ENCODE measurements at places on chromosomes 6 and 20.

GRCh38 chr6:168345266-168345665 is 25.7 kb upstream of the DACT2 start:
- DNase-seq: no peak

DNA sequence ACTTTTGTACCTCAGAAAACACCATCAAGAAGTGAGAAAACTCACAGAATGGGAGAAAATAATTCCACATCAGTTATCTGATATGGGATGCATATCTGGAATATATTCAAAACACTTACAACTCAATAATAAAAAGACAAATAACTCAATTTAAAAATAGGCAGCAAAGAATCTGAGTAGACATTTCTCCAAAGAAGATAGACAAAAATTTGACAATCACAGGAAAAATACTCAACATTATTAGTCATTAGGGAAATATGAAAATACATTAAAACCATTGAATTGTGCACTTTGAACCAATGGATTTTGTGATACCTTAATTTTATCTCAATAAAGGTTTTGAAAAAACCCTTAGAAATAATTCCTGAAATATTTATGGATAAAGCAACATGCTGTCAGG is 36.9 kb upstream of the STMND1 start:
- DNase-seq: no peak

- peak; percentile 84 for DNase-seq
Measured at GRCh38 chr20:44780226-44780625, 30.1 kb downstream of the RIMS4 start.

- DNase-seq: no peak
Measured at GRCh38 chr6:152893187-152893586, 89.7 kb downstream of the FBXO5 start.

- no peak for DNase-seq
Measured at GRCh38 chr6:157358287-157358686, 22.7 kb upstream of the ZDHHC14 start.

DNA sequence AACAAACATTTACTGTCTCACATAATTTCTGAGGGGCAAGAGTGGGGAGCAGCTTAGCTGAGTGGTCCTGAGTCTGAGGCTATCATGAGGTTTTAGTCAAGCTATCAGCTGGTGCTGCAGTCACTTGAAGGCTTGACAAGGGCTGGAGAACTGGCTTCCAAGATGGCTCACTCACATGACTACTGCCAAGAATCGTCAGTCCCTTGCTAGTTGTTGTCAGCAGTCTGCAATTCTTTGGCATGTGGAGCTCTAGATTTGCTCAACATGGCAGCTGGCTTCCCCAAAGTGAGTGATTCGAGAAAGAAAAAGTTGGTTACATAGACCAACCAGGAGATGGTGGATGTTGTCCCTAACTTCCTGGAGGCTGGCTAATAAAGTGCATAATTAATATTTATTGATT is 2.8 kb upstream of the LRRC1 start:
- DNase-seq: no peak

DNA sequence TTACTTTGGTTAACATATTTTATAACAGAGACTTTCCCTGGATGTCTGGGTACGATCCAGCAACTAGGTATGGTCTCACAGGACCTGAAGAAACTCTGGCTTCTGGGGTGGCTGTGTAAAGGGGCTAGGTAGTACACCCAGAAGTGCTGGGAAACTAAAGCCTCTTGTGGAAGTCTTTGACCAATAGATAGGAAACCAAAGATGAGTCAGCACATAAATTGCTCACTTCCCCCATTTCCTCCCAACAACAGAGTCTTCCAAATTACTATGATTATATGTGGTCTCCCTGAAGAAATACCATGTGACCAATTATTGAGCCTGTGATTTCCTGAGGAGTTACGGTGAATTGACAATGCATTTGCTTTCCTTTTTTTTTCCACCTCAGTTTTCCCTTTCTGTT is 26.8 kb upstream of the TBX18 start:
- no peak for DNase-seq

- DNase-seq: peak; percentile 62
Measured at GRCh38 chr6:146594495-146594894, 4.3 kb upstream of the ADGB start.

- no peak for DNase-seq
Measured at GRCh38 chr6:151482290-151482689, 11.5 kb upstream of the CCDC170 start.

- DNase-seq: no peak
Measured at GRCh38 chr6:150494241-150494640, 105.4 kb upstream of the PLEKHG1 start.

- DNase-seq: no peak
Measured at GRCh38 chr20:38418509-38419204, 16.5 kb downstream of the SNHG17 start.

DNA sequence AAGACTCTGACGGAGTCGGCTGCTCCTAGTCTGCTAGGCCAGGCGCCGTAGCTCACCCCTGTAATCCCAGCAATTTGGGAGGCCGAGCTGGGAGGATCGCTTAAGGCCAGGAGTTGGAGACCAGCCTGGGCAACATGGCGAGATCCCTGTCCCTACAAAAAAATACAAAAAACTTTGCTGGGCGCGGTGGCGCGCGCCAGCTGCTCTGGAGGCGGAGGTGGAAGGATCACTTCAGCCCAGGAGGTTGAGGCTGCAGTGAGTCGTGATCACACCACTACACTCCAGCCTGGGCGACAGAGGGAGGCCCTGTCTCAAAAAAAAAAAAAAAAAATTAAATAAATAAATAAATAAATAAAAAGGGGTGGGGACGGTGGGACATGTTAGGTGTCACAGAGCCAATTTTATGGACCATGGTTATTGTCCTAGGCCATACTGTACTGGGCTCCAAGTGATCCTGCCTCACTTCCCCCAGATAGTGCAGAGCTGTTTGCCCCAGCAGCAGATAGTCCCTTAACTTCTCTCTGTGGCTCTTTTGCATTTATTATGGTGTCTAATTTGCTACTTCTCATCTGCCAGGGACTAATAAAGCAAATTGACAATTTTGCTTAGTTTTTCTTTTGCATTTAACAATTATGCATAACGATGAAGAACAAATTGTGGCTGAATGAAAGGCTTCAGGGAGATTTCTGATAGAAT is 5.2 kb downstream of the PI16 start:
- no peak for DNase-seq

DNA sequence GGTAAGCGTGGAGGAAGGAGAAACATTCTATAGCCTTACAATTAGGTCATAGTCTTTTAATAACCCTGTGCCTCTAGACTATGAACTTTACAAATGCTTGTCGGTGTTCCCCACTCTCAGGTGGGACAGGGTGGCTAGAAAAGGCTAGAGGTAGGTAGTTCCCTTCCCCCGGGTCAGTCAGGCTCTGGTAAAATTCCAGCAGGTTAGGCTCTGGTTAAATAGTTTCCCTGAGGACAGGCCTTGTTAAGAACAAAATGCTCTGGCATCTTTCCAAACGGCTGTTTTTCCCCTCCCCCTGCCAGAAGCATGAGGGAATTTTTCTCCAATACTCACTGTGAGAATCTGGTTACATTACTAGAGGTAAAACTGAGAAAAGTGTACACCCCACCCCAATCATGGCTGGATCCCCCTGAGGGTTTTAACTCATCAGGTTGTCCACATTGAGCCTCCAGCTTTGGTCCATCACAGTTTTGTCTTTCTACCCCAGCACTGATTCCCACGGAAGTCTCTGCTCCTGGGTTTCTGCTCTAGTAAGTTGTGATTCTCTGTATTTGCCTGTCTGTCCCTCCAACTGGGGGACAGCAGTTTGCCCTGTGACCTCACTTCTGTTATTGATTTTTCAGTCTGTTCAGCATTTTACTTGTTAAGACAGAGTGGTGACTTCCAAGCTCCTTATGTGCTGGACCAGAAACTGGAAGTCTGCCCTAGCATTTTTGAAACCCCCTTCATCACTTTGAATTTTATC is 84.7 kb upstream of the ADGRF1 start:
- DNase-seq: no peak
